T-cell (primary cell): ENCODE measurements at places on chromosomes 4 and X.

- DNase-seq = no peak
Observed at GRCh38 chr4:161931089-161931488, 232.7 kb downstream of the FSTL5 start.

GRCh38 chrX:136162827-136163570, 15.7 kb downstream of the FHL1 start:
- DNase-seq = peak; percentile 33

GRCh38 chrX:50818986-50819385, 5.0 kb upstream of the SHROOM4 start:
- no peak for DNase-seq

DNA sequence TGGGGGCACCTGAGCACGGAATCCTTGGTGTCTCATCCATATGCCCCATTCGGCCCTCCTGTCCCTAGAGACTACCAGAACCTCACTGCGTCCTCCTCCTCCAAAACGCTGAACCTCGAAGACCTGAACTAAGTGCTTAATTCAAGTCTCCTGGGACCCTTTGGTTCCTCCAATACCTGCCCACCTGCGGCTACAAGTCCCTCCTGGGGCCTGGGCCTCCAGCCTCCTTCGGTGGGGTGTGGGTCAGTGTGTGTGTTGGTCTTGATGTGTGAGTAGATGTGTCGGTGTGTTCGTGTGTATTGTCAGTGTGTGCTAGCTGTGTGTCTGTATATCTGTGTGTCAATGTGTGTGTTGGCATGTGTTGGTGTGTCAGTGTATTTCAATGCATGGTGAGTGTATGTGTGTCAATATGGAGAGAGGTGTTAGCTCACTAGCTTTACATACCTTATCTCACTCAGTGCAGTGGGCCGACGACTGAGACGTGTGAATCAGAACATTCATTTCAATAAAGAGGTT, 2.6 kb upstream of the SEPTIN6 start:
- no peak for DNase-seq

DNA sequence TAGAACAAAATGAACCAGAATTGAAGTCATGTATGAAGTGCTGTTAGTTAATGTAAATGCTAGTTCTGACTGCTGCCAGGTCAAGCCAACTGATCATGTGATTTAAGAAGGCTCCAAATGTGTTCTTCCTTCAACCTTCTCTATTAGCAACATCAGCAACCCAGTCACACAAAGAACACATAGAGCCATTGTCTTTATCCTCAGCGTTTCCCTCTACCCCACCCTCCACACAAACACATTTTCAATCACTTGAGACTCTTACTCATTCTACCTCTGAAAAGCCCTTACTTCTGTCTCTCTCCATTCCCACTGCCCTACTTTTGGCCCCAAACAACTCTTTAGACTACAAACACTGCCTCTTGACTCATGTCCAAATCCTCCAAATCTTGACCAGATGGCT, 89.7 kb upstream of the KDR start:
- no peak for DNase-seq

DNA sequence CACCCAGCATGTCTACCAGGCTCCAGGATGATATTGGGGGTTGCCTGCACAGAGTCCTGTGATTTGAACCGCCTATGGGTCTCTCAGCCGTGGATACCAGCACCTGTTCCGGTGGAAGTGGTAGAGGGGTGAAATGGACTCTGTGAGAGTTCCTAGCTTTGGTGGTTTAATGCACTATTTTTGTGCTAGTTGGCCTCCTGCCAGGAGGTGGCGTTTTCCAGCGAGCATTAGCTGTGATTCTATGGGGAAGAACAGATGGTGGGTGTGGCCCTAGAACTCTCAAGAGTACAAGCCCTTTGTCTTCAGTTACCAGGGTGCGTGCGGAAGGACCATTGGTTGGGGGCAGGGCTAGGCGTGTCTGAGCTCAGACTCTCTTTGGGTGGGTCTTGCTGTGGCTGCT, 316.9 kb upstream of the AMOT start:
- no peak for DNase-seq

DNA sequence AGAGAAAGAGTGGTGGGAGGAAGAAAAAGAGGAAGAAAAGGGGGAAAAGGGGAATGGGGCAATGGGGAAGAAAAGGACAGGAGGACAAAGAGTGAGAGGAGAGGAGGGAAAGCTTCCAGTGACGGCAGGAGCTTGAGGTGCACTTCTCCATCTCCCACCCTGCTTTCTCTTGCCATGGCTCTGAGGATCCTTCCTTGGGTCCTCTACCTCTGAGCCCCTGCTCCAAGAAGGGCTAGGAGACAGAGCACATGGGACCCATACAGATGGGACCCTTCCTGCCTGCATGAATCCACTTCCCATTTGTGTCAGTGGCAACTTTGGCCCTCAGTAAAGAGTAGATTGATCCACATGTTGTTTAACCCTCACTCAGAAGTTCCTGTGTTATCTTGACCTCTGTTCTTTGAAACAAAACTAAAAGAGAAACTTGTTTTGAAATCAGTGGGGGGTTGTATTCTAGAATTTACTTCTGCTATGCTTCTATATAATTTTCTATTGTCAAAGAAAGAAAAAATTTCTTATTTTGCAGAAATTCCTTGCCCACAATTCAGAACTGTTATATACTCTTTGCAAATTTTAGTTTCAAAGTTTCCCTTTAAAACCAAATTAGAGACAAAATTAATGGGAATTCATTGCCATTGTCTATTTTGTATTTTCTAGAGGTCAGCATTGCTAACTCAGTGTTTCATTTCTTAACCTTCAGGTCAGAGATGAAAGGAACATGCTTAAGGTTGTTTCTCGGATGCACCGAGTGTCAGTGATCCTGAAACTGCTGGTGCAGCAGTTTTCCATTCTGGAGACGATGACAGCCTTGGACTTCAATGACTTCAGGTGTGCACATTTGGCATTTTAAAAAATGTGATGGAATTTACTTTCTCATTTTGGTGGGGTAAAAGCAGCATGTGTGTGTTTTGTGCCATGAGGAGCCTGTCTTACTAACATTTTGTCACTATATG, 5.0 kb downstream of the TDO2 start:
- DNase-seq = no peak

DNA sequence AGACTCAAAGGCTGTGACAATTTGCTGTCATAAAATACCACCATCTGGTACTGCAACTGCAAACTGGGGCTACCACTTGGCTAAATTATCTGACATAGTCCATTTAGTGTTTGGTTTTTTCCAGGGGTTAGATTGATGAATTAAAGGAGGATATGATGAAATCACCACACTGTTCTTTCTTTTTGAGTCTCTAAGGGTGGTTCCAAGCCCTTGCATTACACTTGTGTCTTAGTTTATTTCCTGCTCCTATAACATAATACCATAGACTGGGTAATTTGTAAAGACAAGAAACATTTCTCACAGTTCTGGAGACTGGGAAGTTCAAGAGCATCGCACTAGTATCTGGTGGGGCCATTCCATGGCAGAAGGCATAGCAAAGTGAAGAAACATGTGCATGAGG, 32.0 kb upstream of the CD38 start:
- DNase-seq = no peak

- no peak for DNase-seq
Observed at GRCh38 chrX:20432048-20432447, 165.3 kb upstream of the RPS6KA3 start.

DNA sequence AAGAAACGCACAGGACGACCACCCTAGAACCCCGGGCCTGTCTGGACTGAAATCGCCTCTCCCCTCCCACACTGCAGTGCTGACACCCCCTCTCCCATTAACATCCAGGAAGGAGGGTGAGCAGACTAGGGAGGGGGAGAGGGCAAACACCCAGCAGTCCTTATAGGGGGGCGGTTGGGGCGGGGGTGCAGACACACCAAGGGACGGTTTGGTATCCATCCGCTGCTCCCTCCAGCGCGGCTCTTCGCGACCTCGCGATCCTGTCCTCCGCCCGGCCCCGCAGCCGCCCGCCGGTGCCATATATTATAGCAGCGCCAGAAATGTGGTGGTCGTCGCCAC, 411 bp upstream of the GPRASP1 start:
- DNase-seq = no peak

- no peak for DNase-seq
Observed at GRCh38 chrX:154430916-154431315, 2.4 kb downstream of the ATP6AP1 start.

DNA sequence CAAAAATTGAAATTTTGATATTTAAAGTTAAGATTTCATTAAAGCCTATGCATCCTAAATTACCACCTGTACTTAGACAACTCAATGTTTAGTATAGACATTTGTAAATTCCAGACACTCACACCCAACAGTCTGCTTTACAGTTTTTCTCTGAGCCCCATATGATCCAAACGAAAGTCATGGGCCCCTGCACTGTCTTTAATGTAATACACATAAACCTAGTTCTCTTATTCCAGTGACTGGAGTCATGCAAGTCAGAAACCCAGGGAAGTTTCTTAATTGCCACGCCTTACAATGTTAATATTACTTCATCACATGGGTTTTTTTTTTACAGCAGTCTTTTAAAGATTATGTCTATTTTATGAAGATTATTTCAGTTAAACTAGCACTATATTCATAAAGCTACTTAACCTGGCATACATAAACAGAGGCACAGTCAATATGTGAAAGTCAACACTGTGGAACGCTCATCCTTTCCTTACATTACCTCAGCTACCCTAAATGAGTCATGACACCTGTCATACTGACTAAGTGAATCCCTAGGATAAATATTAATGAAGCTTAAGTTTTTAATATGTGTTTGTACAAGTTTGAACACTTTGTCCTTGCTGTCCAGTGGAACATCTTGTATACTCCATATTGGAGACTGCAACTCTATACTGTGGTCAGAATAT, 67.7 kb upstream of the H2AZ1 start:
- DNase-seq = no peak

DNA sequence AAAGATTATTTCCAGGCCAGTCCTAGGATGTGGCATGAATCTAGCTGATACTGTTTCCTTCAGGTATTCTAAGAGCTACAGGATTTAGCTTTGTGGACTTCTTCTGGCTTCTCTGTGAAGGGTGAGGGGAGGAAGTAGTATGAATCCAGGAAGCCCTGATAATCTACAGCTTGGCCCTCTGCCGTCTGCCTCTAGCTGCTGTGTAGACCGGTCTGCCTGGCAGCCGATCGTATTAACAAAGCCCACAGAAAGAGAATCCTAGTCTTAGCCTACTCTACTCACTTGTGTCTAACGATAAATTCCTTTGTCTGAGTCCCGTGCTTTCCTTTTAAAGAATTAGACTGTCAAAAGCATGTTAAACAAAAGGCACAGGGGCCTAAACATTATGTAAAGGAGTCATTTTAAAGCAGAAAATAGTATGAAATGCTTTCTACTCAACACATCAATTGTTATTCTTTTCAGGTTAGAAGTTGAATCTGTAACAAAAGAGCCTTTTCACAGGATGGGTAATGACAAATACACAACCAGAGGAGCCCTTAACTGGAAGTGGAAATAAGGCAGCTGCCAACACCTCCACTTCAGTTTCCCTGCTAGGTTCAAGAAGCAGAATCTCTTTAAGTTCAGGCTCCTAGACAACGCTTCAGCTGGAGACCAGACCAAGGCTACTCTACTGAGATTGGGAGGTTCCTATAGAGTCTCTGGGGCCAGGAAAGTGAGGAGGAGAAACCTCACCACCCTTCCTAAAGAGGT, 48.9 kb upstream of the UCP1 start:
- no peak for DNase-seq

GRCh38 chr4:97942137-97942536, 201.1 kb downstream of the STPG2 start:
- no peak for DNase-seq

- no peak for DNase-seq
Observed at GRCh38 chrX:131393426-131393825, 104.3 kb upstream of the IGSF1 start.

GRCh38 chrX:153608376-153608775, 9.4 kb upstream of the CCNQ start:
- DNase-seq = no peak

DNA sequence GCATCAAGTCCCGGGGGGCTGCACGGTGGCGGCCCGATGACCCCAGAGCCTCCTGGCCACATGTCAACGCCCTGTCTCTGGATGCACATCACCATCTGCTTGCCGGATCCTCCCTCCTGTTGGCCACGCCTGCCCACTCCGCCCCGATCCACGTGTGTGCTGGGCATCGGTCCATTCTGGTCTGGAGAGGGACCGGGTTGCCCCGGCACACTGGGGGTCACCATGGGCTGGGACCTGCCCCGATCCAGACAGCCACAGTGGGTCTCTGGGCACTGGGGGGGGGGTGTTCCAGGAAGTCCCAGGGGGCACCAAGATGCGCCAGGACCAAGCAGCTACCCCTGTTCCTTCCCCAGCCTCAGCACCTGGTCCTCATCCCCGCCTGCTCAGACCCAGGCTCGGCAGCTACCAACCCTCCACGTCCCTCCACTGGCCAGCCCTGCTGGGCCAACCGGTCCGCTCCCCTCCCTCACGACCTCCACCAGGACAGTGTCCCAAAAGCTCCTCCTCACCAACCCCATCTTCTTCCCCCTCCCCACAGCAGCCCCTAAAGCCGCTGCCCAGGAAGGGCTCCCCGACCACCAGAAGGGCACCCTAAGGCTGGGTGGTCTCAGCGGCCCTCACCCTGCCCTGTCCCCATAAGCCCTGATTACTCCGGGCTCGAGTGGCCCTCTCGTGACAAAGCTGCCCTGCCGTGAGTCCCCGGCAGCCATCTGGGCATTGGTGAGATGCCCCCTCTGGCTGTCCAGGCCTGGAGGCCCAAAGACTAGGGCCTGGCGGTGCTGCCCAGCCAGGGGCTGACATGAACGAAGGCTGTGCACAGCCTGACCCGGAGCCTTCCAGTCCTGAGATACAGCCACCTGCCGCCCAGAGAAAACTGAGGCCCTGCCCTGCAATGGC, 4.6 kb downstream of the CTBP1 start:
- no peak for DNase-seq

DNA sequence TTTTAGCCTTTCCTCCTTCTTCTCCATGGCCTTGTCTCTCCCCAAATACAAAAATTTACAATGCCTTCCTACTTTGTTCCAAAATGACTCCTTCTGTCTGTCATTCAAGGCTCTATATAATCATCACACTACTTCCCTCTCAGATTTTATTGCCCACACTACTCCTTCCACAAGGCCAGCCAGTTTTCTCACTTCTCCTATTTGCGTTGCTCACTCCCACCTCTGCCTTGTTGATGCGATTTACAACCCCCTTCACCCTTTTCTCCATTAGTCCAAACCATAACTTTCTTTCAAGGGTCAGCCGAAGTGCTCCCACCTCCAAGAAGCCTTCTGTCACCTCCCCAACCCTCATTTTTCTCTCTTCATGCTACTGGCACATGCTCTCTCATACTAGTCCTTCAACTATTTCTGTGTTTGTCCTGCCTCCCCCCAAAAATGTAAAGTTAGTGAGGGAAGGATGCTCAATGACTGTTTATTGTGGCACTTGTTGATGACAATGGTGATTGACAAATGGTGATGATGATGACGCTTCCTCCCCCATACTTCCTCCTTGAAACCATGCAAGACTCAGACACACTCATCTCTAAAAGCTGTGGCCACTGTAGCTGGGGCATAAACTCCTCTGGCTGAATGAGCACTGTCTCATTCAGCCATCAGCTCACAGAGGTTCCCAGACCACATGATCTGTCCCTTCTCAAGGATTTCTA, 2.7 kb upstream of the XKRX start:
- DNase-seq = no peak

- peak; percentile 22 for DNase-seq
Observed at GRCh38 chr4:121072224-121073003, at the start of gene NDNF. TSS of gene NDNF (minus strand) at chr4:121072535. CDS start at chr4:121045837, 26,698 bp downstream.

- DNase-seq = no peak
Observed at GRCh38 chrX:19687395-19687794, 172.1 kb upstream of the MAP3K15 start.

GRCh38 chrX:57930051-57930450, 19.8 kb upstream of the ZXDA start:
- DNase-seq = no peak

- DNase-seq = no peak
Observed at GRCh38 chr4:79182209-79182608, 143.7 kb downstream of the NAA11 start.

GRCh38 chr4:14856062-14856933, 146.0 kb upstream of the CPEB2 start:
- no peak for DNase-seq
